ENCODE measurements at places on chromosomes 3 and 15.

DNA sequence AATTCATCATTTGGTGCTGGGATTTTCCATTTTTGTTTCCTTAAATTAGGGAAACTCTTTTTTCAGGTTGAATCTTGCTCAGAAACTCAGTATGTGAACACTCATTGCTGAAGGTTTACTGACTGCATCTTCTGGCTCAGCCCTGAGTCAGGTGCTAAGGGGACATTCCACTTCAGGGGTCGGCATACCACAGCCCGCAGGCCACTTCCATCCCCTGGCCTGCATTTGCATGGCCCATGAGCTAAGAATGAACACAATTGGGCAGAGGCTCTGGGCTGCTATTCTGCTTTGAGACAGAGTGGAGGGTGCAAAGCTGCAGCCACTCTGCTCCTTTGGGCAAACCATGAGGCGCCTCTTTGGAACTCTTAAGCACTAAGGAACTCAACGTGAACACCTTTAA lies 165.0 kb downstream of the FEZF2 start:
- DNase-seq: no peak

- peak; percentile 39 for DNase-seq
These were observed 58.4 kb downstream of the RGMA start for GRCh38 chr15:93030430-93031102.

DNA sequence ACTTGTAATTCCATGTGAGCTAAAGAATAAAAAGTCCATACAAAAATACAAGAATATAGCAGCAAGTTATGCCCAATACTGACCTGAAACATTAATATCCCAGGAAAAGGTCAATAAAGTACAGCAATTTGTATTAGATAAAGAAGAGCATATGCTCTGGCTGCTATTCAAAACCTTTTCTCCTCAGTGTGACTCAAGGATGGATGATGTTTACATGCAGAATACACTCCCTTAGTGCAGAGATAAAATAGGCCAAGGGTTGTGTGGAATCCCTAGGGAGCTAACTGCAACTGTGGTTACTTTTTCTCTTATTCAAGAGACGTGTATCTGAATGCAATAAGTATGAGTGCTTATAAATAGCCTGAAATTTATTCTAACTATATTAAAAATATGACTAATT lies 78.7 kb downstream of the SLC9A9 start:
- DNase-seq: no peak

- no peak for DNase-seq
These were observed 17.7 kb upstream of the VWA5B2 start for GRCh38 chr3:184211718-184212117.

GRCh38 chr15:33454996-33455395 lies 144.2 kb downstream of the RYR3 start:
- no peak for DNase-seq

- DNase-seq: no peak
These were observed 620.9 kb upstream of the UBE2E2 start for GRCh38 chr3:22582266-22582665.

DNA sequence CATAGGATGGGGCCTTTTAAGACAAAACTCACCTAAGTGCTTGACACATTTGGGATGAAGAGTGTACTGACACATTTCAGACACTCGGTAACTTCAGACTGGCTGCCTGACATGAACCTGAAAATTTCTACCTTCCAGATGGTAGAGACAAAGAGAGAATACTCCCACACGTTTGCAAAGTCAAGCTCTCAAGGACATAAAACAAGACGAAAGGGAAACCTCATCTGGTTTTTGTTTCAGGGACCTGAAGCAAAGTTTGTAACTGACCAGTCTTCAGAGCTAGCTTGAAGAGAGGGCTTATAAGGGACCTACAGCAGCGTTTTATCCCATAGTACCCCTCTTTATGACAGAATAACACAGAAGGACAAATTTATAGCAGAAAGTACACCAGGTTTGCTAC lies 41.9 kb downstream of the ZNF621 start:
- no peak for DNase-seq

- no peak for DNase-seq
These were observed 72.0 kb downstream of the DHX30 start for GRCh38 chr3:47874913-47875312.

GRCh38 chr15:90456236-90456635 lies 68.2 kb downstream of the IQGAP1 start:
- DNase-seq: no peak

GRCh38 chr15:40722934-40723333 lies 28.0 kb downstream of the RAD51 start:
- DNase-seq: no peak

GRCh38 chr3:42270561-42270960 lies 4.6 kb upstream of the CCK start:
- no peak for DNase-seq

- DNase-seq: no peak
These were observed 47.3 kb upstream of the PGPEP1L start for GRCh38 chr15:99054892-99055291.

- DNase-seq: no peak
These were observed 19.7 kb downstream of the ABHD2 start for GRCh38 chr15:89107984-89108383.

GRCh38 chr3:28042707-28043106 lies 198.7 kb upstream of the CMC1 start:
- DNase-seq: no peak

DNA sequence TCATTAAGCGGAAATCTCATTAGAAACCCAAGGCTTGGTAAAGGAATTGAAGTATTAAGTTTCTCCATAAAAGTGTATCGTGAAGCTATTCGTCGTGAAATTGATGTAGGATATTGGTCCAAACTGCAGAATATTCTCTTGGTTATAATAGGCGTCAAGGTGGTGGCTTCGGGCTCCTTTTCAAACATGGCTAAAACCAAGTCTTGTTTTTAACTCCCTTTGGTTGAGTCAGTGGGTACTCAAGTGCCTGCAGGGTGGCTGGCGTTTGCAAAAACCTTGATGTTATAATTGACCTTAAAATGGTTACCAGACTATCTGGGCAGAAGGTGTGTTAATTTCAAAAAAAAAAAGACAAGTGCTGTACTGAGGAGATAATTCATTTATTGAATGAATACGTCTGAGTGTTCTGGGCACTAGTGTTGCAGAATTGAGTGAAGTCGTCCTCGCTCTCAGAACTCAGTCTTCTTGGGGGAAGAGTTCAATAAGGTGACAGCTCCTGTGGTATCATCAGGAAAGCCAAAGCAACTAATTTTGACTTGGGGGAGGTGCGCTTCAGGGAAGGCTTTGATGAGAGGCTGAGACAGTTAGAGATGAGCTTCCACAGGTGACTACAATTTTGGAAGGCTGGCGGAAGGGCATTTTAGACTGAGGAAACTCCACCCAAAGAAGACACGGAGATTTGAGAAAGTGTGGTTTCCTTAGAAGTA lies 1.5 kb downstream of the UBE2Q2 start:
- DNase-seq: no peak

DNA sequence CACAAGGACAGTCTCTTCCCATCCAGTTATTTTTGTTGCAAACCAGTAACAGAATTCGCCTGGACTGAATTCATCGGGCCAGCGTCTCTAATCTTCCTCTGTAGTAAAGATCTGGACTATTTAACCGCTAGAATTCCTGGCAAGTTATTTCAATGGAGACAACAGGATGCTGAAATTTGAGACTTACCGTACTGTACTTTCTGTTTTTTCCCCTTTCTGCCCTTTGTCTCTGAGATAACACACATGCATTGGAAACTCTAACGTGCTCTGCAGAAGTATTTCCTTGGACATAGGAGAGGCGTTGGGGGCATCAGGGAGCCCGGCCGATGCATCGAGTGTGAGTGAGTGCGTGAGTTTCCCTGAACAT lies 61.5 kb downstream of the ASB7 start:
- no peak for DNase-seq
